ENCODE measurements at places on chromosomes 12 and 14. TPM values are rescaled to one million over a fixed set of nuclear protein-coding genes. Genes with fewer than 3 reads are reported as not detected.

Gene SLC35F4
- not detected for total RNA-seq

Gene KRT2
- 3.6 TPM for total RNA-seq

Gene PDE3A
- total RNA-seq: 1.1 TPM

Gene IL31
- total RNA-seq: 0.05 TPM

DNA sequence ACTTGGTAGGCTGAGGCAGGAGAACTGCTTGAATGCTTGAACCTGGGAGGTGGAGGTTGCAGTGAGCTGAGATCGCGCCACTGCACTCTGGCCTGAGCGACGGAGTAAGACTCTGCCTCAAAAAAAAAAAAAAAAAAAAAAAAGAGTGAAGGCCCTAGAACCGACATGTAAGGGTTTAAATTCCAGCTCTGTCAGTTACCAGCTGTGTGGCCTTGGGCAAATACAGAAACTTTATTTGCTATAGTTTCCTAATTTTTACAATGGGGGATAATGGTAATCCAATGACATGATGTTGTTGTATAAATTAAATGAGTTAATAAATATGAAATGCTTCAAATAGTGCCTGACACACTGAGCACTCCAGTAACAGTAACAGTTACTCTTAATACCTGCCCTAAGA is 19.6 kb upstream of the PYGL start:
- no peak for DNase-seq

- no peak for DNase-seq
Measured at GRCh38 chr12:11991604-11992003, 79.1 kb upstream of the BCL2L14 start.

DNA sequence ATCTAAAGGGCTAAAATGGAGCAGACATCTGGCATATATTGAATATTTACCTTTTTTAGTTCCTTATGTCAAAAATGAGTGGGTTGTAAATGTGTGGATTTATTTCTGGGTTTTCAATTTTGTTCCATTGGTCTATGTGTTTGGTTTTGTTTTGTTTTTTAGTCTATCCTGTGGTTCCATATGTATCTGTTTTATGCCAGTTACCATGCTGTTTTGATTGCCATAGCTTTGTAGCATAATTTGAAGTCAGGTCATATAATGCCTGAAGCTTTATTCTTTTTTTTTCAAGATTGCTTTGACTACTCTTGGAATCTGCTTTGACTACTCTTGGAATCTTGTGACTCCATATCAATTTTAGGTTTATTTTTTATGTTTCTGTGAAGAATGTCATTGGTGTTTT is 133.2 kb downstream of the MIPOL1 start:
- DNase-seq: no peak

DNA sequence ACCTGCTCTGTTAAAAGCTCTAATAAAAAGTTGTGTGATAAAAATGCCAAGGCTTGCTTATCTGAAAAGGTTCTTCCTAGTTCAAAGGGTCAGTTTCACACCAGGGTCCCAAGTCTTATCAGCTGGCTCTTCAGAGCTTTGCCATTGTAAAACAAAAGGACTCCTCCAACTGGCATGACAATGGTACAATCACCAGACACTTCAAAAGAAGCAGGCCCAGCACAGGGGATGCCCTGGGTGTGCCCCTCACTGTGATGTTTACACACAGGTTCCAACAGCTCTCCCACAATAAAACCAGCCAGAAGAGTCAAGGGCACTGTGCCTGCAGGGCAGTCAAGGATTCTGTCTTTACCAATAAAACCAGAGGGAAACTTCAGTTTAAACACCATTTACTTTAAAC is 78.7 kb downstream of the PRICKLE1 start:
- no peak for DNase-seq

GRCh38 chr14:71702786-71703185 is 229.4 kb upstream of the RGS6 start:
- DNase-seq: no peak

- DNase-seq: no peak
Measured at GRCh38 chr12:130194154-130194553, 31.9 kb downstream of the FZD10 start.

GRCh38 chr12:58425481-58426392 is 484.4 kb downstream of the ATP23 start:
- DNase-seq: no peak

DNA sequence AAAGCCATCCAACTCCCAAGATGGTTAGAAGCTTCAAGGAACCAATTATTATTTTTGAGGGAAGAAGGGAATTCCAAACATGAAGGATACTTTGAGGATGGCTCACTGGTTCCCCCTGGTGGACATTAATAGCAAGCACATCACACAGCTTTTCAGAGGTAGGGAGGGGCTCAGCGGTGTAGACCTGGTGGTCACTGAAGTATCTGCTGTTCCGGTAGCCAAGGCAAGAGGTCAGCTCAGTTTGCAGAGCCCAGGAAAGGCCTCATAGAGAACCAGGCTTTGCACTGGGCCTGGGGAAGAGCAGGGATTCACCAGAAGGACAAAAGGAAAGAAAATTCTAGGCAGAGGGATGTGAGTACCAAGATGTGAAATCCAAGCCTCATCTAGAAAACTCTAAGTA is 118.7 kb downstream of the KSR2 start:
- DNase-seq: peak; percentile 15

GRCh38 chr14:89773644-89774316 is 180.8 kb downstream of the EFCAB11 start:
- DNase-seq: peak; percentile 32

Gene HRK
- total RNA-seq: 3.1 TPM

Gene TEX52
- total RNA-seq: 0.09 TPM

- no peak for DNase-seq
Measured at GRCh38 chr14:81400852-81401251, 728 bp upstream of the STON2 start.

GRCh38 chr14:51185754-51186153 is 54.3 kb upstream of the TMX1 start:
- DNase-seq: no peak

GRCh38 chr12:131511391-131511802 is 199.5 kb upstream of the SFSWAP start:
- DNase-seq: peak; percentile 42

Gene ARG2
- 2.4 TPM for total RNA-seq

Gene TMTC1
- total RNA-seq: 5.4 TPM

DNA sequence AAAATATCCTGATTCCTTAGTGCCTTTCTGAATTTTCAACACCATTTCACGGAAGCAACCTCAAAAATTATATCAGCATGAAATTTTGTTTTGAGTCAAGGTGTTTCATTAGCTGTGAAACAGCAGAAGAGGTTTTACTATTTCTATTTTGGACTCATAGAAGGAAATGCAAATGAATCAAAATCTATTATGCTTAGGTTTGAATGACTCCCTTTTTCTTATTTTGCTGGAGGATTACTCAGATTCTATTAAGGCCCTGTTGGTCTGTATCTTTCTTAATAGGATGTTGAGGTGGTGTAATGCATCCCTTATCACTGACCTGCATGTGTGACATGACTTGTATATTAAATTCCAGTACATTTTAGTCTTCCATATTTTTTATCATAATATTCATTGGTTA is 165.8 kb downstream of the TMTC2 start:
- DNase-seq: no peak

GRCh38 chr14:72609205-72609916 is 284.5 kb downstream of the DPF3 start:
- no peak for DNase-seq

DNA sequence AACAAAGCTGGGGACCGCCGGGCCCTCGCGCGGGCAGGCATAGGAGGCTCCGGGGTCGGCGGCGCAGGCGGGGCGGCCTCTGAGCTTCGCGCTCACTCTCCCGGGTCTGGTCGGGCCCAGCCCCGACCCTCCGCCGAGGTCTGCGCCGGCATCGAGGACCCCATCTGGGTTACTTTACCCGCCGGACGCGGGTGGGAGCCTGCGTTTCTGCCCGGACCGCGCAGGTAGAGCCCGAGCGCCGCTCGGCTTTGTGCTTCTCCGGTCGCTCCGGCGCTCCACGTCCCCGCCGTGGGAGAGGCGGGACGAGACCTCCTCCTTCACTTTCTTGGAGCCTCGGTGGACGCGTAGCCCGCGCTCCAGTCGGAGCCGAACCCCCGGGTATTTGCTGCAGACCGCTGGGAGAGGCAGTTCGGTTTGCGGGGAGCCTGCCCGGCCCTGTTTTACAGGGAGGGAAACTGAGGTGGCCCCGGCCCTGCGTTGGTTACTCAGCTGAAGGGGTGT is 63.2 kb downstream of the FBXL14 start:
- DNase-seq: no peak

- DNase-seq: peak; percentile 14
Measured at GRCh38 chr12:123801573-123802178, 39.6 kb downstream of the DNAH10 start.

GRCh38 chr14:86654558-86655184 is 1124.7 kb downstream of the FLRT2 start:
- DNase-seq: peak; percentile 25

- no peak for DNase-seq
Measured at GRCh38 chr12:88896958-88897357, 316.7 kb upstream of the KITLG start.

- DNase-seq: no peak
Measured at GRCh38 chr14:61406198-61406597, 84.8 kb downstream of the PRKCH start.

Gene TMPRSS12
- not detected for total RNA-seq

DNA sequence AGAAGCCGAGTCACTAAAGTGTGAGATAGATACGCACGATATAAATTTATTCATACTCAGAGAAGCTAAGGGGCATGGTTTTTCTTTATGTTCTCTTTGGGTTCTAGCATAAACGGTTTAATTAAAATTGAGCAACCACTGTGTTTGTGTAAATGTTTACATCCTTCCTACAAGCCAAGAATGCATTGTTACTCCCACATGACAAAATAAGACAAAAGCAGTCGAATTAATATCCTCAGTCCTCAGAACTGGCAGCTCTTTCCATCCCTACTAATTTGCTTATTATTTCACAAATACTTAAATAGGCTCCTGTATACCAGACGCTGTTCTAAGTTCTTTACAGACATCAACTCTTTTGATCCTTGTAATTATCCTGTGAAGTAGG is 32.0 kb downstream of the SSPN start:
- DNase-seq: no peak

- no peak for DNase-seq
Measured at GRCh38 chr12:65217086-65217485, 47.7 kb downstream of the LEMD3 start.

Gene KLRG1
- total RNA-seq: 7.4 TPM

Gene AEBP2
- total RNA-seq: 21.2 TPM

GRCh38 chr12:92735131-92735721 is 32.4 kb downstream of the PLEKHG7 start:
- no peak for DNase-seq

DNA sequence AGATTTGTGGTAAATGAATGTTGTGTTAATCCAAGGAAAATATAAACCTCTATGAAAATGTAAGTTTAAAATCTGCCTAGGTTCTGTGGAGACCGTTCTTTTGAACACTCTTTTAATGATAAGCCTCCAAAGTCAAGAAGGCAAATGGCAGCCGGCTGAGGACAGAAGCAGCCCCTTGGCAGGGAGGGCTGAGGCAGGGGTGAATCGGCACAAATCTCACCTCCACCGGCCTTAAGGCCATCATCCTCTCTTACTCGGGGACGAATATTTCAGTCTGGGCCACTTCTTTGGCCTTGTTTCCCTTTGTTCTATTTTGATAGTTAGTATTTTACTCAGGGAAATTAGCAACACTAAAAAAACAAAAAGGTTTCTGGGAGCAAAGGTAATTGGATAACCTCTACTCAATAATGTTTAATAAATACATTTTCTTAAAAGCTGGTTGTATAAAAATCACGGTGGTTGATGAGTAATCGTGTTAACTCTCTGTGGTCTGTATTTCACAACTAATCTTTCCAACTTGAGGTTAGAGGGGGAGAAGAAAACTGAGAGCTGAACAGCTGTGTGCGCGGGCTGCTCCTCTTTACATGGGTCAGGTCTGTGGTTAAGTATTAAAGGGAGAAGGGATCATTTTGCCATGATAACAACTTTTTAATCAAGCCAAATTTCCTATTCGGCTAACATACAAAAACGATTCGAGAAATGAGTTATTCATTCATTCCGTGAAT is 18.6 kb downstream of the LGMN start:
- no peak for DNase-seq

DNA sequence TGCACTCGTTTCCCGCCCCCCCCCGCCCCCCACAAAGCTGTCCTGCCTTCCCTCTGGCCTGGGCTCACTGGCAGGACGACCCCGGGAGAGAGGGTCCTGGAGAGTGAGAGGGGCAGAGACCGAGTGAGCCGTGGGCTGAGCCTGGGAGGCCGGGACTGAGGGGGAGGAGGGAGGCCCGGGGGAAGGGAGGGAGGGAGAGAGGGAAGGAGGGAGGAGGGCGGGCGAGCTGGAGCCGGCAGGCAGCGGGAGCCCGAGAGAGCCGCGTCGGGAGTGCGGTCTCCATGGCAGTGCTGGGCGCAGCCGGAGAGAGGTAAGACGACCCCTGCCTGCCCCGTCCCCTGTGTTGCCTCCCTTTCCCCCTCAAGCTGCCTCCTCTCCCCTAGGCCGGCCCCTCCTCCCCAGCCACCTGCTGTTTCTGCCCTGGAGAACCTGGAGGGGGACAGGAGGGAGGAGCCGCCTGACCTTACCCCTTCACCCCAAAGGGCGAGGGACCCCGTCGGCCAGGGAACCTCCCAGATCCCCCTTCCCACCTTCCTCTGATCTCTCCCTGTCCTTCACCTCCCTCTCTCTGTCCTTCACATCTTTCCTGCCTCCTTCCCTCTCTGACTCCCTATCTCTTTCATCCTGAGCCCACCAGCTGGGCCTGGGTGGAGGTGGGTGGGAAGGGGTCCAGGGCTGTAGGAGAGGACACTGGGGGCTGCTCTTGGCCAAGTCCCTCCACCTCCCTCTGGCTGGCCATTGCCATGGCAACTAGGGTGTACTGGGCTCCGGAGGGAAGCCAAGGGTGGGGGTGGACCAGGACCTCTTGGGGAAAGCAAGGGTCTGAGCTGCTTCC is at the start of gene GPR162:
Gene GPR162 (plus strand): TSS at position 231 of the 835 bp plus-strand sequence. CDS start 2,078 bp downstream, outside the sequence.
- no peak for DNase-seq

GRCh38 chr12:53995002-53995377 is 5.0 kb upstream of the HOXC9 start:
- DNase-seq: no peak

Gene SLCO1B1
- not detected for total RNA-seq

- no peak for DNase-seq
Measured at GRCh38 chr12:91813701-91814100, 331.9 kb downstream of the BTG1 start.

- DNase-seq: no peak
Measured at GRCh38 chr14:105858676-105859025, 332.3 kb downstream of the TMEM121 start.

- no peak for DNase-seq
Measured at GRCh38 chr14:28771168-28771567, 4.6 kb downstream of the FOXG1 start.

- no peak for DNase-seq
Measured at GRCh38 chr12:70698345-70698744, 61.1 kb upstream of the PTPRB start.

- DNase-seq: no peak
Measured at GRCh38 chr14:94936901-94937685, 167.2 kb upstream of the GSC start.
